Stimulated activated CD4-positive, alpha-beta T cell treated with anti-CD3 and anti-CD28 coated beads, Interleukin-4, amount 100 ng/mL, for 48 hours (primary cell): ENCODE measurements at places on chromosomes 5 and 9.

DNA sequence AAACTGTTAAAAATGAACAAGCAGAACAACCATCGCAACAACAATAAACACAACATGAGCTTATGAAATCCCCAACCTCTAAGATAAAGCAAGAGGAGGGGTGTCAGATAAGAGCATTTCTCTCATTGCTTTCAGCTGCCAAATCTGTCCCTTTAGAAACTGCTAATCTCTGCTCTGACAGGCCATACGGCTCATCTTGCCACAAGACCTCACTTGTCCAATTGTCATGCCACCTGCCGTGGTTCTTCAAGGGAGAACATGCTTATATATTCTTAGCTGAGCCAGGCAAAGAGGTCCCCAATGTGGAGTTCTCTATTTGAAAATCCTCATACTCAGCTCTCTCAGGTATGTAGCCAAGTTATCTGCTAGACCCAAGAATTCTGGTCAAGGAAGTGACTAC, 405.0 kb upstream of the TNC start:
- no peak for DNase-seq

DNA sequence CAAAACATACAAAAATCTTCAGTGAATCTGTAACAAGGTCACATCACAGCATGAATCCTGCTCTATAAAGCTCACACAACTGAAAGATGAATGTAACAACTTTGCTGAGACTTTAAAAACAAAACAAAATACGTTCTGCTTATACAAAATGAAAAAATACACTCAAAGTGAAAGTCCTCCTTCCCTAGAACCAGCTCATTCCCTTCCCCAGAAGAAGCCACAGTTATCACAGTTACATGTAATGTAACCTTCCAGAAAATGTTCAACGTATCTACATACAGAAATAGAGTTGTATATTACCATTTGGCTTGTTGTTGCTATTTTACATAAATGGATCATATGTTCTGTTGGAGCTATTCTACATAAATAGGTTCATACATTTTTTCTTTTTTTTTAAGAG, 2.6 kb downstream of the AUH start:
- no peak for DNase-seq

GRCh38 chr5:179610109-179610902, 13.2 kb downstream of the HNRNPH1 start:
- no peak for DNase-seq

DNA sequence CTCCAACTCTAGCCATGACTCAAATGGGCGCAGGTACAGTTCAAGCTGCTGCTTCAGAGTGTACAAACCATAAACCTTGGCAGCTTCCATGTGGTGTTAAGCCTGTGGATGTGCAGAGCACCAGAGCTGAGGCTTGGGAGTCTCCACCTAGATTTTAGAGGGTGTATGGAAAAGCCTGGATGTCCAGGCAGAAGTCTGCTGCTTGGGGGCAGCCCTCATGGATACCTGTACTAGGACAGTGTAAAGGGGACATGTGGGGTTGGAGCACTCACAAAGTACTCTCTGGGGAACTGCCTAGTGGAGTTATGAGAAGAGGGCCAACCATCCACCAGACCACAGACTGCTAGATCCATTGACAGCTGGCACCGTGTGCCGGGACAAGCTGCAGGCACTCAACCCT, 273.5 kb upstream of the ST8SIA4 start:
- DNase-seq = no peak

GRCh38 chr9:694403-695154, 146.9 kb upstream of the DMRT1 start:
- DNase-seq = no peak

- no peak for DNase-seq
These were observed 44.1 kb upstream of the GABRP start for GRCh38 chr5:170739446-170739845.

GRCh38 chr9:96587338-96588315, 32.0 kb downstream of the CDC14B start:
- DNase-seq = no peak
